Mesenchymal stem cell (in vitro differentiated cells and primary cell): ENCODE measurements at places on chromosomes 1 and 21.

- no peak for DNase-seq
Observed at GRCh38 chr1:86646256-86646655, 58.1 kb upstream of the SH3GLB1 start.

GRCh38 chr1:199303035-199303434 is 664.2 kb downstream of the PTPRC start:
- no peak for DNase-seq

DNA sequence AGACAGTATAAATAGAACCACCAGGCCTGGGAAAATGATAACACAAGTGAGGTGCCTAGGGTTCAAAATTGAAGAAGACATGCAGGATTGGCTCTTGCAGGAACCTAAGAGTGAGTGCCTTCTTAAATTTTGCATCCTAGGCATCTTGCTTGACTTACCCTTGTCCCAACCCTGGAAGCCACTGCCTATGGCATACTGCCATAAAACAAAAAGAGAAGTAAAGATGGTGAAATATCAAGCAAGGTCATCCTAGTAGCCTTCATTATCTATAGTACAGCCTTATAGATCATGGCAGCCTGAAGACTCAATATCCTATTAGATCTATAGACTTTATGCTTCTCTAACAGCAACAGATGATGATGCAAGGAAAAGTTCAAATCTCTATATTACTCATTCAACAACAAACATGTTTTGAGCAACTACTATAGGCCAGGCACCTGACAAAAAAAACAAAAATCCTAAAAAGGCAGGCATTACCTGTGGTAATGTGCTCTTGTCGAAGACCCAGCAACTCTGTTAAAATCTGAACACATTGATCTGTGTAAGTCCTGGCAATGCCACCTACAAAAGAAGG is 6.3 kb downstream of the AP4B1 start:
- DNase-seq: no peak

DNA sequence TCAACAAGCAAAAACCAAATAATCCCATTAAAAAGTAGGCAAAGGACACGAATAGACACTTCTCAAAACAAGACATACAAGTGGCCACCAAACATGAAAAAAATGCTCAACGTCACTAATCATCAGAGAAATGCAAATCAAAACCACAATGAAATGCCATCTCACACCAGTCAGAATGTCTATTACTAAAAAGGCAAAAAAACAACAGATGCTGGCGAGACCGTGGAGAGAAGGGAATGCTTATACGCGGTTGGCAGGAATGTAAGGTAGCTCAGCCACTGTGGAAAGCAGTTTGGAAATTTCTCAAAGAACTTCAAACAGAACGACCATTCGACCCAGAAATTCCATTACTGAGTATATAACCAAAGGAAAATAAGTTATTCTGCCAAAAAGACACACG is 145.1 kb upstream of the EDN2 start:
- peak; percentile 72 for DNase-seq

DNA sequence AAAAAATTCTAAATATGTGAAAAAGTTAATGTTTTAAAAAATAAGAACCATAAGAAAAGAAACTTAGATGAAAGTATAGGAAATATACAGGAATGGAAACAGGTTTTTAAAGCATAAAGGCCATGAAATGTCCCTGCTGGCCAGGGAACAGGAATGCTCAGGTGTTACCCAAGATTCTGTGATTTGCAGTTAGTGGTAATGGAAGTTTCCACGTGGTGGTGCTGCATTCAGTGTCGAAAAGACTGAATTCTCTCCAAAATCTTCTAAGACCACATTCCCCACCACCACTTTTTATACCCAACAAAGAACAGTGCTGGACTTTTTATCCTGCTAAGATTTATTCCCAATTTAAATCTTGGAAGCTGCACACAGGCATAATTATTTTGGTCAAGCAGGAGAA is 126.2 kb downstream of the PRRX1 start:
- DNase-seq: no peak

DNA sequence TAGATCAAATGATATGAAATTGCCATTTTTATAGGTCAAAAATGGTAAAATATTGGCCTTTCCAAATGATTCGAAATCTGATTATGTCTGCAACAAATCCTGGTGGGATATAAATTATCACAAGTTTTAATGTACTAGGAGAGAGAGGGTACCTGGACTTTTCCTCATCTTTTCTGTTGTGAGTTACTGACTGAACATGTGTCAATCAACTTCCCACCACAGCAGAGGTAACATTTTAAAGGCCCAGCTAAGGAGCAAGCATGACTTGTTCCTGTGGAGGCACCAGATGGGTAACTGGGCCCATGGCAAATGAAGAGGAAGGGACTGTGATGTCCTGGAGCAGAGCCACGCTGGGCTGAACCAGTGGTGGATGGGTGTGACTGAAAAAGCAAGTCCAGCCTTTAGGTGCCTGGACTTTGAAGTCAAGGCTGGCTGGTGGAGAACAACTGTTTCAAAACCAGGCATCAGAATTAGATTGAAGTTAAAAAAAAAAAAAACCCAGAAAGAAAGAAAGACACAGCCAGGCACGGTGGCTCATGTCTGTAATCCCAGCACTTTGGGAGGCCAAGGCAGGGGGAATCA is 6.6 kb downstream of the MR1 start:
- DNase-seq: no peak

DNA sequence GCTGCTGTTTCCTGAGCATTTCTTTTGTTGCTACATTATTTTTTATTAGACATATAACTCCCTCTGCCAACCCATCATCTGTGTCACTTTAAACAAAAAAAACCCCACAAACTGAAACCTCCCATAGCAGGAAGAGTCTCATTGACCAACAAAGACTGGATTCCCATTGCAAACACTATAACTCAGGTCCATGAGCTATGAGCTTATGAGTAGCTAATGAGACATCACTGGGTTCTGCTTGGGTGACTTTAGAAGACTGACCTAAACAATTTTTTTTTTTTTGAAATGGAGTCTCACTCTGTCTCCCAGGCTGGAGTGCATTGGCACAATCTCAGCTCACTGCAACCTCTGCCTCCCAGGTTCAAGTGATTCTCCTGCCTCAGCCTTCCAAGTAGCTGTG is 212.8 kb downstream of the LTN1 start:
- no peak for DNase-seq

DNA sequence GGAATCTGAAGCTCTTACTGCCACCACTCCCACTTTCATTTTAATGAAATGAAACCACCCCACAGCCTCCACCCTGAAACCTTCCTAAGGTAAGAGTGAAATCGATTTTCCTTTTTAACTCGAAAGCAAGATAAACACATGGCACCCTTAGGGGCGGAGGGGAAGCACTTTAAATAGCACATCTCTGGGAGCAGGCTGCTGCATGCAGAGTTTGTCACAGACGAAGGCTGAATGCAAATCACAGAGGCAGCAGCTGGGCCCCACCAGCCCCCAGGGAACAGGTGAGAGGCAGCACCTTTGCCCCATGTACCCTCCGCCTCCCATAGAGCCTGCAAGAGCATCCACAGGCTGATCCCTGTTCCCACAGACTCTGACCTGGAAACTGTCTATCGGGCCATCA is 60.0 kb upstream of the GRIK3 start:
- no peak for DNase-seq

- peak; percentile 85 for DNase-seq
Observed at GRCh38 chr1:98389809-98390208, 271.7 kb upstream of the SNX7 start.

GRCh38 chr21:41168391-41169257 is 664 bp downstream of the BACE2 start:
- DNase-seq: no peak

DNA sequence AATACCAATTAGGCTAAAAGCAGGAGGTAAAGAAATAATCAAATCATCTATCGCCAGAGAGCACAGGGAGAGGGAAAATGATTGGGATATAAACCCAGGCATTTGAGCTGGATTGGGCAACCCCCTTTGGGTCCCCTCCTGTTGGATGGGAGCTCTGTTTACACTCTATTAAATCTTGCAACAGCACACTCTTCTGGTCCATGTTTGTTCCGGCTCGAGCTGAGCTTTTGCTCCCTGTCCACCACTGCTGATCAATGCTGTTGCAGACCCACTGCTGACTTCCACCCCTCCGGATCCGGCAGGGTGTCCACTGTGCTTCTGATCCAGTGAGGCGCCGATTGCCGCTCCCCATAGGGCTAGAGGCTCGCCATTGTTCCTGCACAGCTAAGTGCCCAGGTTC is 493.8 kb downstream of the MATN1 start:
- DNase-seq: no peak

DNA sequence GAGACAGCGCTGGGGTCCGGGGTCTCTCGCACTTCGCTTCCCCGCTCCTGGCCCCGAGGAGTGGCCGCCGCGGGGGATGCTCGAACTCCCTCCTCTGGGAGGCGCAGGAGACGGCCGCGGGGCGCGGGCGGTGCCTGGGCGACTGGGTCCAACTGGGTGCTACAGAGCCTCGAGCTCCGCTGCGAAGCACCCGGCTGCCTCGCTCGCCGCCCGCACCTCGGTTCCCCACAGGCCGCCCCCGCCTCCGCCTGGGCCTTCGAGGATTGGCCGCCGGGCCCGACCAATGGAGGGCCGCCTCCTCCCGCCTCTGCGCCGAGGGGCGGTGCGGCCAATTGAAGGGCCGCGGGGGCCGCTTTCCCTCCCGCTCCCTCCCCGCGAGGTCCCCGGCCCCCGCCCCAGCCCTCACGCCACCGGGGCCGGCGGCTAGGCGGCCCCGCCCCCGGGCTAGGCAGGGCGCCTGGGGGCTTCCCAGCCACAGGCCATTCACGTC is at the start of gene CNN3:
CNN3 (minus strand) TSS at position 196 of the 490 bp plus-strand sequence. CDS start 216 bp downstream, outside the sequence.
- peak; percentile 95 for DNase-seq

- no peak for DNase-seq
Observed at GRCh38 chr1:3690282-3691065, 38.2 kb downstream of the TP73 start.

DNA sequence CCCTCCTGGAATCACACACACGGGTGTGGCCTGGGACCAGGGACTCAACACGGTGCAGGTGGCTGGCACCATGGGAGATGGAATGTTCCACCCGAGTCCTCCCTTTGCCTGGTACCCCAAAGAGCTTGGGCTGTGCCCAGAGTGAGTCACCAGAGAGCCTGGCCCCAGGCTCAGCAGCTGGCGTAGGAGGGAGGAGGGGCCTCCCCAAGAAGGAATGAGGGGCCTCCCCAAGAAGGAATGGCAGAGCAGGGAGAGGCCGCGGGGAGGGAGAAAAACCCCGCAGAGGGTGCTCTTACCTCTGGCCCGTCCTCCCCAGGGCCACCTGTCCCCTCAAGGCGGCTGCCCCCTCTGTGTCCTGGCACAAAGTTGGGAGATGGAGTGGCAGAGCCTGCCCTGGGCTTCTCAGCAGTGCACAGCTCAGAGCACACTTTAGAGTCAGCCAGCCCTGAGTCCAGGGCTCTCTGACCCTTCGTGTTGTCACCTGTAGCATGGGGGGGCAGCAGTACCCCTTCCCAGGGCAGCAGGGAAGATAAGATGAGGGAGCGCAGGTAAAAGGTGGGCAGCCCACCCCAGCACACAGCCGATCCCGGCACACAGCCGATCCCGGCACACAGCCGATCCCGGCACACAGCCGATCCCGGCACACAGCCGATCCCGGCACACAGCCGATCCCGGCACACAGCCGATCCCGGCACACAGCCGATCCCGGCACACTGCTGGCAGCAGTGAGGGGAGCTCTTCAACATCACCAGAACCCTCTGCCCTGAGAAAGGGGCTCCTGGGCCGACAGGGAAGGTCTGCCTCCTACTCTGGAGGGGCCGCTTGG is 20.2 kb upstream of the KCNAB2 start:
- DNase-seq: no peak

- DNase-seq: no peak
Observed at GRCh38 chr1:38093569-38094520, 47.3 kb upstream of the POU3F1 start.

DNA sequence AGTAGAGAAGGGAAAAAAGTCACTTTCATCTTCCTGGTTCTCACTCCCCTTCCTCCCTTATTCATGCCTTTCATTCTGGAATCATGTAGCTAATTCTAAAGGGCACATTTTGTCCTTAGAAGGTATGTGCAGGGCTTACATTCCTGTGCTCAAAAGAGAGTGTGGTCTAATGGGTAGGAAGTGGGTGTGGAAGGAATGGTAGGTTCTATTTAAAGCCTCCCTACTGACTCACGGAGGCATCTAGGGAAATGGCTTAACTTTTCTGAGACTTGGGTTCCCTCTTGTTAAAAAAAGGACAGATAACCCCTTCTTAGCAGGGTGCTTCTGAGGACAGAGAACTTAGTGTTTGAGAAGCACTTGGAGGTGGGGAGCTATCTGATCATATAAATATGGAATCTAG is 249.3 kb upstream of the DUSP10 start:
- peak; percentile 65 for DNase-seq

DNA sequence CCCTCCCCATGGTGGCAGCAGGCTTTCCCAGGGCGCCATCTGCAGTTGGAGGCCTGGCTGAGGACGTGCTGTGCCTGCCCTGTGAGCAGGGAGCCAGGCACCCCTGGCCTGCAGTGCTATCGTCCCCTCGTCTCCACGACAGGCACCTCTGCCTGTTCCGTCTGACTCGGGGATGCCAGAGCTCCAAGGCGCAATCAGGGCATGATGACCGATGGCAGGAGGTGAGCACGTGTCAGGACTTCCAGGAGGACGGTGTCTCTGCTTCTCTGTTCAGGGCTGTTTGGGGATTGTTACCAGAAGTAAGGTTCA is 125.2 kb downstream of the PCBP3 start:
- DNase-seq: no peak

GRCh38 chr1:230143534-230143933 is 76.5 kb downstream of the GALNT2 start:
- DNase-seq: no peak

DNA sequence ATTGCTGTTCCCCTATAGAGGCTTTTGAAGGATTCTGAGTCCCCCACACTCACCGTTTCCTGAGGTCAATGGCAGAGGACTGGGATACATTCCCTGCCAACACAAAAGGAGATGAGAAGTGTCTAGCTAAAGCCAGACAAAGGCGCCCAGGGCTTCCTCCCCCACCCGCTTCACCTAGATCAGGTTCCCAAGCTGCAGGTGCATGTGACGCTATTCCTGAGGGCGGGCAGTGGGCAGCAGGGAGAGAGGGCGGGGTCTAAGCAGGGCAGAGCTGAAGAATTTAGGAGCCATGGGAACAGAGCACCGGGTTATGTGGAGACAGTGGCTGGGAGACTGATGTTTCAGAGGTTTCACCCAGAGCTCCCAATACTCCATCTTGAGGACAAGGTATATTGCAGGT is 6.0 kb upstream of the ARHGEF2 start:
- DNase-seq: no peak

DNA sequence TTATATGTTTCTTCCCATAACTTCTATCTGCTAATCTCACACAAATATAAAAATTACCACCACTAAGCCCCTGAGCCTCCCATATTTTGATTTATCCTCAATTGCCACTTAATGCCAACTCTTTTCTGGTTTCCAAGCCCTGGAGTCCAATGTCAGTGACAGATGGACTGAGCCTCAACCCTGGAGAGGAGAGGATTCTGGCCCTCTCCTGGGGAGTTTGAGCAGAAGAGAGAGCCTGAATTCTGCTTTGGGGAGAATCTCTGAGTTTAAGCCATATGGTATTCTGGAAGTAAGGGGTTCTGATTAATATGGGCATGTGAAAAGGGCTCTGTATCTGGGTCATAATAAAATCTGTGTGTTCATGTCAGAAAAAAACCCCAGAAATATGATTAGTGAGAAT is 8.5 kb downstream of the CADM3 start:
- DNase-seq: no peak
